HFFc6 (cell line): ENCODE measurements at places on chromosomes 1 and 21. TPM values are rescaled to one million over a fixed set of nuclear protein-coding genes. Genes with fewer than 3 reads are reported as not detected.

- no peak for DNase-seq
- no peak overlapping the region for H3K27ac ChIP-seq
- no peak overlapping the region for H3K4me3 ChIP-seq
These were observed 87.4 kb downstream of the GLUL start for GRCh38 chr1:182304218-182304617.

- H3K27ac ChIP-seq, result no peak overlapping the region
- no peak for DNase-seq
- H3K4me3 ChIP-seq, result no peak overlapping the region
- no peaks in the 10 kb centered on the region for H3K36me3 ChIP-seq
- no peaks in the 10 kb centered on the region; the same call in 1 of the 2 replicates for H3K27me3 ChIP-seq
- no peaks in the 10 kb centered on the region; the same call in 1 of the 2 replicates for H3K4me1 ChIP-seq
These were observed 367.2 kb upstream of the ST6GALNAC5 start for GRCh38 chr1:76500116-76500515.

- H3K27me3 ChIP-seq, result peaks cover 25% of the 10 kb centered on the region
- no peak overlapping the region for H3K4me3 ChIP-seq
- no peaks in the 10 kb centered on the region for H3K36me3 ChIP-seq
- no peak overlapping the region for H3K27ac ChIP-seq
- DNase-seq, result no peak
These were observed 57.5 kb upstream of the DISP3 start for GRCh38 chr1:11421443-11421842.

DNA sequence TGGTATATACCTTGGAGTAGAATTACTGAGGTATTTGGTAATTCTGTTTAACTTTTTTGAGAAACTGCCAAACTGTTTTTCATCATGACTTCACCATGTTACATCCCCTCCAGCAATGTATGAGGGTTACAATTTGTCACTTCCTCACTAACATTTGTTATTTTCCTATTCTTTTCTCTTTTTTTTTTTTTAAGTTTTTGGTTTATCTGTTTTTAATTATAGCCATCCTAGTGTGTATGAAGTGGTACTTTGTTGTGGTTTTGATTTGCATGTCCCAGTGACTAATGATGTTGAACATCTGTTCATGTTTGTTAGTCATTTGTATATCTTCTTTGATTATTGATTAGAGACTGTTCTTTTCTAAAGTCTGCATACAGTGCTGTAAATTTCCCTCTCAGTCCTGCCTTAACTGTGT is 147.3 kb downstream of the HS2ST1 start:
- H3K4me3 ChIP-seq, result 0 out of 2 replicates have a peak overlapping the region, but pooled peaks have one; percentile 16
- peak; percentile 29 for DNase-seq
- H3K27me3 ChIP-seq, result no peaks in the 10 kb centered on the region; the same call in 1 of the 2 replicates
- H3K4me1 ChIP-seq, result peaks cover 62% of the 10 kb centered on the region

- no peak overlapping the region for H3K27ac ChIP-seq
- H3K27me3 ChIP-seq, result no peaks in the 10 kb centered on the region; the same call in none of the 2 replicates
- no peak for DNase-seq
- H3K36me3 ChIP-seq, result no peaks in the 10 kb centered on the region
- no peak overlapping the region for H3K4me3 ChIP-seq
These were observed 81.2 kb downstream of the SIPA1L2 start for GRCh38 chr1:232548691-232549090.

- peaks cover 100% of the 10 kb centered on the region for H3K4me1 ChIP-seq
- peak overlapping the region; percentile 92 for H3K27ac ChIP-seq
- DNase-seq, result peak; percentile 33
- no peaks in the 10 kb centered on the region; the same call in none of the 2 replicates for H3K36me3 ChIP-seq
- no peak overlapping the region for H3K4me3 ChIP-seq
- peaks cover 2% of the 10 kb centered on the region for H3K27me3 ChIP-seq
These were observed 98.9 kb downstream of the TNFSF18 start for GRCh38 chr1:172951730-172952365.

GRCh38 chr1:27357281-27358037 is 9.3 kb downstream of the MAP3K6 start:
- H3K36me3 ChIP-seq, result peaks cover 28% of the 10 kb centered on the region
- no peak overlapping the region for H3K4me3 ChIP-seq
- H3K4me1 ChIP-seq, result no peaks in the 10 kb centered on the region
- DNase-seq, result no peak
- no peak overlapping the region for H3K27ac ChIP-seq
- no peaks in the 10 kb centered on the region; the same call in 1 of the 2 replicates for H3K27me3 ChIP-seq

DNA sequence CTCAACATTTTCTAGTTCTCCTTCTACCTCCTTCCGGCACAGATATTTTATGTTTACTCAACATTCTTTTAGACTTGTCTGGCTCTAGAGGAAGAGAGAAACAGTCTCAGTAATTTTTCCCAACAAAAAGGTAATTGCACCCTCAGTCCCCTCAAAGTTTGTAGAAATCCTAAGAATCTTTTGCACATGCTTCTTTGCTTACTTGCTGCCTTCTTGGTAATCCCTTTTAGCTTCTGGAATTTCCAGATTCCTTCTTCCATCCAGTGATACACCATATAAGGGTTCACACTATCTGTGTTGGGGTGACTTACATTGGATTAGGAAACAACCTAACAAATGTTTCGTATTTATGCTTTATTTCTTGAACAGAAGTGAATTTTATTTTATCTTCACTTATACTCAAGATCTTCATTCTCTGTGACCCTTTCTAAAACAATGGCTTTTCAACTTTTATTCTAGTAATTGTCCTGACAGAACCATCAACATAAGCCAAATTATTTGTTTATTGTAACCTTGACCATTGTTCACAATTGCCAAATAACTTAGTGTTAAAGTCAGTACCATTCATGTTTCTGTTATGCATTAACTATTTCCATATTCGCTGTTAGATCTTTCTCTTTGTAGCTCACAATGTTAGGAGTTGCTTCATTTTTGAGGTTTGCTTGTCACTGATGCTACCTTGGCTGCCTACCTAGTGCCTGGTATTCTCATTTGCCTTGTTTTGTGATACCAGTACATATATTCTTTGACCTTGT is 238.1 kb downstream of the HMCN1 start:
- peaks cover 64% of the 10 kb centered on the region for H3K4me1 ChIP-seq
- H3K27ac ChIP-seq, result peak overlapping the region; percentile 36
- no peaks in the 10 kb centered on the region for H3K27me3 ChIP-seq

DNA sequence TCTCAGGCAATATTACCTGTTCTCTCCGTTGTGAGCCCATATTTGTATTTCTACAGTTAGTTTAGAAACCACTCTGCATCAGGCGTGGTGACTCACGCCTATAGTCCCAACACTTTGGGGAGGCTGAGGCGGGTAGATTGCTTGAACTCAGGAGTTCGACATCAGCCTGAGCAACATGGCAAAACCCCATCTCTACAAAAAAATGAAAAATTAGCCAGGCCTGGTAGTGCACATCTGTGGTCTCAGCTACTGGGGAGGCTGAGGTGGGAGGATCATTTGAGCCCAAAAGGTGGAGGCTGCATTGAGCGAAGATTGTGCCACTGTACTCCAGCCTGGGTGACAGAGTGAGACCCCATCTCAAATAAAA is 19.7 kb upstream of the ID3 start:
- no peak for DNase-seq
- H3K4me3 ChIP-seq, result peak overlapping the region; percentile 68; the same call in 1 of the 2 replicates
- H3K4me1 ChIP-seq, result peaks cover 75% of the 10 kb centered on the region

DNA sequence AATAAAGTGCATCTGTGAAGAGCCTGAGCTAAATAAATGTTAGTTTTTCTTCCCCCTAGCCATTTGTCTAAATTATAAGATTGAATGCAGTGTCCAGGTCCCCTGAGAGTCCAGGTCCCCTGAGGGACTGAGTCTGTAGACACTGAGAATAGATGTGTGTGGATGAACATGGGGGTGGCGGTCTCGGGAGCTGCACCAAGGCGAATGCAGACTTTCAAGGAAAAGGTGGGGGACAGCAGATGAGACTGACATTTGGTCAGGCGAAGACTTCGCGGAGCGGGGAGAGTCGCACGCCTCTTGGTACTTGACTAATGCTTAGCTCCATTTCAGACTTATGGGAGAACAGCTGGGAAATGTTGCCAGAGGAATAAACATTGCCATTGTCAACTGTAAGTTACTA is 17.7 kb upstream of the MX2 start:
- no peaks in the 10 kb centered on the region for H3K36me3 ChIP-seq
- DNase-seq, result no peak

Gene TINAGL1
- 0.91 to 3.3 TPM (median 2.0 TPM) in 3 replicates for total RNA-seq

Gene GADD45A
- 81.2 to 101 TPM (median 92.3 TPM) in 3 replicates for total RNA-seq

Gene ATAD3A
- total RNA-seq, result 45.7 and 57.9 TPM in 2 replicates

Gene DISP1
- 3.1 to 4.2 TPM (median 3.7 TPM) in 3 replicates for total RNA-seq
